GM04503 (cell line): ENCODE measurements at places on chromosomes 7 and 10.

DNA sequence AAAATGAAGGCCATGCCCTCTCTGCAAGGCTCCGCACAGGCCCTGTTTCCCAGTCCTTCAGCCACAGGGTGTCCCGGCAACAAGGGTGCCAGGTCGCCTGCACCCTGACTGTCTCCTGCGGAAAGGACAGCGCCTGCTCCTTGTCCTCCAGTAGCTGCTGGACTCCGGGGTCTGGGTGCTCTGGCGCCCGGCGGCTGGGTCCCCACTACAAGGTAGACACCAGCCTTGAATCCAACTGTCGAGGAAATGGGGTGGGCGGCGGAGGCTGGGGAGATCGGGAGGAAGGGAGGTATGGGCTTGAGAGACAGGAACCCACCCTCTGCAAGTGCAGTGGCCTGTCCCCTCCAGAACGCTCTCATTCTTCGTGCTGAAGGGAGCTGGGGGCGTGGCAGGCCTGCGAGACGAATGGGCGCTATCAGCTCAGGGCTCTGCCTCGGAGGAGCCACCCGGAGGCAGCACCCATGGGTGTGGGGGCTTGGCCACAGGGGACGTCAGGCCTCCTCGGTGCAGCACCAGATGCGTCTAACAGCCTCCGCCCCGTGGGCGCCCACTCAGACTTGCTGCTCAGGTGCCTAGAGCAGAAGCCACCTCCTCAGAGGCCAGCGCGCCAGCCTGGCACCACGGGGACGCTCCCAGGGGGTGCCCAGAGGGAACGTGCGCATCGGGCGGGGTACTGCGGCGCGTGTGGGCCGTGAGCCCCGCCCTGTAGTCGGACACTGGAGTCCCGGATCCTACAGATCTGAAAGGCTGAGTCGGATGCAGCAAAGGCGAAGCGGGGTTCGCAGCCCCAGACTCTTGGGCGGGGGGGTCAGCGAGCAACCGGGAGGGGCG lies 15.6 kb downstream of the ADAM8 start:
- no peak for DNase-seq

- DNase-seq, result no peak
Observed at GRCh38 chr7:25754333-25754732, 397.7 kb upstream of the NFE2L3 start.

DNA sequence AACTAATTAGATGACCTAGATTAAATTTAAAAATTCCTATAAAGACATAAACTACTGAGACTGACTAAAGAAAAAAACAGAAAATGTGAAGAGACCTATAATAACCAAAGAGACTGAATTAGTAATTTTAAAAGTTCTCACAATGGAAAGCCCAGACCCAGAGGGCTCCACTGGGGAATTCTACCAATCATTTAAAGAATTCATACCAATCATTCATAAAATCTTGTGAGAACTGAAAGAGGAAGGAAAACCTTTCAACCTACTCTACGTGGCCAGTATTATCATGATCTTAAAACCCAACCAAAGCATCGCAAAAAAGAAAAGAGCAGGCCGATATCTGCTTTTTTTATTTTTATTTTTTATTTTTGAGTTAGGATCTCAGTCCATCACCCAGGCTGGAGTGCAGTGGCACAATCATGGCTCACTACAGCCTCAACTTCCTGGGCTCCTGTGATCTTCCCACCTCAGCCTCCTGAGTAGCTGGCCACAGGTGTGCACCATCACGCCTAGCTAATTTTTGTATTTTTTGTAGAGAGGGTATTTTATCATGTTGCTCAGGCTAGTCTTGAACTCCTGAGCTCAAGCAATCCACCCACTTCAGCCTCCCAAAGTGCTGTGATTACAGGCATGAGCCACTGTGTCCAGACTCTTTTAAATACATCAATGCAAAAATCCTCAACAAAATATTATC lies 48.6 kb downstream of the DGKI start:
- DNase-seq, result no peak

DNA sequence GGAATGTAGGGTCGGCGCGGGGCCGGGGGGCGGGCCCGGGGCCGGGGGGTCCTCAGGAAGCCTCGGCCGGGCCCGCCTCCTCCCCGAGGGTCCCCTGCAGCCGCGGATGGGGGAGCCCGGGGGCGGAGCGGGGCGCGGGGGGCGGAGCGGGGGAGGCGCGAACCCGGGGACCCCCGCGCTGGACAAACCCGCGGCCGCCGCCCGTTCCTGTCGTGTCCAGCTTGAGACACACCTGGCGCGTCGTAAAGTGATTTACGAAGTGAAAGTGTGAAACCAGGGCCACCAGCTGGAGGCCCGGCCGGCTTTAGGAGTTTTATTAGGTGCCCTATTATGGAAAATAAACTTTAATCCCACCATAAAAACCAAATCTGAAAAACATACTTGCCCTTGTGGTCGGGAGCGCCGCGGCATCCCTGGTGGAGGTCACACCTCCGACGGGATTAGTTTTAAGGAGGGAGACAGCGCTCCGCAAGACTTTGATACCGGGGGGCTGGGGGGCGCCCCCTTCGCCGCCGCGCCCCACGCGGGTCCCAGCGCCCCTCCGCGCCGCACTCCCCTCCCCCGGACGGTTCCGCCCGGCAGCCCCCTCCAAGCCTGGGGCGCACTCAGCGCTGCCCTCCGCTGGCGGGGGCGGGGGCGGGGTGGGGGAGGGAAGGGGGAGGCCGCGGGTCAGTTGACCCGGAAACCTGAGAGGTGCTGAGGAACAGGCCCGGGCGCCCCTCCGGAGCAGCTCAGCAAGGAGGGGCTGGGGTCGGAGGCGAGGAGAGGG lies 10.3 kb downstream of the MNX1 start:
- no peak for DNase-seq

DNA sequence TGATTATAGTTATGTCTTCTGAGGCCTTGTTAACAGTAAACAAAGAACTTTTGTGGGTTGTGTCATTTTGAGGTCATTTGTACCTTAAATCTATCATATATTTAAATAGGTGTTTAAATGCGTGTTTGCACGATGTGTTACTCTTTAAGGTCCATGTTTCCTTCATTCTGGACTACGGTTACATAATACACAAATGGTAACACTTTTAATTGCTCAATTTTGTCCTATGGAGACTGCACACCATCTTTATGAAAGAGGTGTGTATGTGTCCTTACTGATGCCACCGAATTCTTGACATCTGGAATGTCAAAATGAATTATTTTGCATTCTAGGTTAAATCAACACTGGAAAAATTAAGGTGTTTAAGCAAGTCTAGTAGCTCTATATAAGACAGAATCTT lies 1.7 kb downstream of the PALS2 start:
- no peak for DNase-seq

GRCh38 chr10:14691359-14691758 lies 83.3 kb downstream of the FAM107B start:
- DNase-seq, result no peak

DNA sequence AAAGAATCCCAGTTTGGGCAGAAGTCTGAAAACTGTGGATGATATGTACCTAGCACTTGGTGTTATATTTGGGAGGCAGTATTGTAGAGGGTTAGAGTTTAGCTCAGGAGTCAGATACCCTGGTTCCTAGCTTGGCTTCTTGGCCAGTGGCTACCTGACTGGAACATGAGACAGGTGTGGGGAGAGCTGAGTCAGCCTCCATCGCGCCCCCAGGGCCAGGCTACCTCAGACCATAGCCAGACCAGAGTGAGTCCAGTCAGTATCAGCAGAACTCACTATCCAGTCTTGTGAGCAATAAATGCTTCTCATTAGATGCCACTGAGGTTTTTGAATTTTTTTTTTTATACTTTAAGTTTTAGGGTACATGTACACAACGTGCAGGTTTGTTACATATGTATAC lies 26.0 kb downstream of the CYP3A5 start:
- DNase-seq, result no peak

DNA sequence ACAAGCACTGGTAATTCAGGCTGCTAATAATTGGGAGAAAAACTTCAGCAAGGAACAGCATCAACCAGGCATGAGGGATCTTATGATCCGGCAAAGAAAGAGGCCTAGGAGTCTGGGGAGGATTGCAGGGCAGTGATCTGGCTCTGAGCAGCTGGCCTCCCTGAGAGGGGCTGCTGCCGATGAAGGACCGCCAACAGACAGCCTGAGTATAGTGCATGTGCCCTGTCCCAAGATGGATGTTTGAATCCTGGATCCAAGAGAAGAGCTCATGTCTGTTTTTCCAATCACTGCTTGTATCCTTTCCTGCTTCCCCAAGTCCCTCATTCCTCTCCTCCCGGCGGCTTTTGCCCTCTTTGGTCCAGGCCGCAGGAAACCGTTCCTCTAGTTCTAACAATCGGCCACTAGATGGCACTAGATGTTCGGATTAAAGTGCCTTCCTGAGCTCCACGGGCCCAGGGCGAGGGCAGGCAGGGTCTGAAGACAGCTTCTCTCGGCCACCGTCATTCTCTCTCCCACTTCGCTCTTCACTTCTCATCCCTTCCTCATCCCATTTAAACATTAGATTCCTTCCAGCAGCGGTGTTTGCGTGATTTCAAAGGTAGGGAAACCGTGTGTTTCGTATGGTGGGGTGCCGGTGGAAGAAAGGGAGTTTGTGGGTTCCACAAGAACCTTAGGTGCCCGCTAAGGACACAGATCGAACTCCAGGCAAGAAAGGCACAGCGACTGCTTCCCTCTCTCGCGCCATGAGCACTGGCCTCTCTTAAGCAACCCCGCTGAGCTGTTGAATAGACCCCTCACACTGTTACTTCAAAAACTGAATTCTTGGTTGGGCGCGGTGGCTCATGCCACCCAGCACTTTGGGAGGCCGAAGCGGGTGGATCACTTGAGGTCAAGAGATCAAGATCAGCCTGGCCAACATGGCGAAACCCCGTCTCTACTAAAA lies 82.4 kb downstream of the ADCYAP1R1 start:
- no peak for DNase-seq

- no peak for DNase-seq
Observed at GRCh38 chr7:37933018-37933566, 12.7 kb downstream of the EPDR1 start.

GRCh38 chr10:92692697-92693533 lies 3.2 kb downstream of the HHEX start:
- DNase-seq, result no peak

- no peak for DNase-seq
Observed at GRCh38 chr7:32108651-32109050, 38.4 kb upstream of the PDE1C start.

DNA sequence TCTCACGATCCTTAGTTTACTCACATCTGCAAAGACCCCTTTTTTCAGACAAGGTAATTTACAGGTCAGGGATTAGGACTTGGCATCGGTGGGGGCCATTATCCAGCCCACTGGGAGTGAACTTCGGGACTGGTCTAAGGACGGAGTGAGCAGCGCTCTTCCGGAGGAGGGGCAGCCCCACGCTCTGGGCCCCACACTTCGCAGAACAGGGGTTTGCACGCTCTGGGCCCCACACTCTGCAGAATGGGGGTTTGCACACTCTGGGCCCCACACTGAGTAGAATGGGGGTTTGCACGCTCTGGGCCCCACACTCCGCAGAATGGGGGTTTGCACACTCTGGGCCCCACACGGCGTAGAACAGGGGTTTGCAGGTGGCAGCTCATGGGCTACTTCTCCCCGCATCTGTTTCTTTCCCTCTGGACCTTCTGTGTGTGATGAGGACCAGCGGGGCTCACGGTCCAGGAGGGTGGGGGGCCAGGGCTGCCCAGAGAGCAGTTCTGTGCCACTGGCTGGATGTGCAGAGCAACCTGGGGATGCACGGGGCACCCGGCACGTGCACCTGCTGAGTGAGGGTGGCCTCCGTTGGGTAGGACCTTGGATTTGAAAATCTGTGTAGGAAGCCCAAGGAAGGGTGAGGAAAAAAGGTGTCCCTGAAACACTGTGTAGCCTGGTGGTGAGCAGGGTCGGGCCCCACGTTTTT lies 134.8 kb downstream of the WDR37 start:
- no peak for DNase-seq

DNA sequence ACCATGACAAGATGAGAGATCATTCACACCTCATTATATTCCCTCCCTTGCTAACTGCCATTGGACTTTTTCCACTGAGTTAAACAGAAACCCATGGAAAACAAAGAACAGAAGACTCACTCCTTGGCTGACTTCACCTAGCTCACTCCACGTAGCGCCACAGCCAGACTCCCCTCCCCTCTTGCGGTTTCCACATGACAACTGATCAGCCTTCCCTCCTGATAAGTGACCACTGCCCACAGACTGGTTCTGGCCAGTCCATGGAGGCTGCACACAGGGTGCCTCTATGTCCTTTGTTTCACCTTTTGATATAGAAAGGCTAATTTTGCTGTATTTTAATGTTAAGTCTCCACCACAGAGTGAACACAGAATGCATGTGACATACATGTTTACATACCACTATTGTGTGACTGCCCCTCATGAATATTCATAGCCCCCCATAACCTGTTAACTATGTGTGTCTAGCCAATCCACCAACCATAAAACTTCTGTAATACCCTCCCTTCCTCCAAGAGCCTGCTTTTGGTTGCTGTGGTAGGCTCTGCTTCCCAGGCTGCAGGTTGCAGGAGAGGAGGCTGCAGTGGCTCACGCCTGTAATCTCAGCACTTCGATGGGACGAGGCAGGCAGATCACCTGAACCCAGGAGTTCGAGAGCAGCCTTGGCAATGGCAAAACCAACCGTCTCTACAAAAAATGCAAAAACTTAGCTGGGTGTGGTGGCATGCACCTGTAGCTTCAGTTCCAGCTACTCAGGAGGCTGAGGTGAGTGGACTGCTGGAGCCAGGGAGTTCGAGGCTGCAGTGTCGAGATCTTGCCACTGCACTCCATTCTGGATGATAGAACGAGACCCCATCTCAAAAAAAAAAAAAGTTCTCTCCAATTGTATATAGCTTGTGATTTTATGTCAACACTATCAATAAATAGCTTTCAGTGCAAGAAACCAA lies 10.0 kb upstream of the IFIT5 start:
- DNase-seq, result no peak

DNA sequence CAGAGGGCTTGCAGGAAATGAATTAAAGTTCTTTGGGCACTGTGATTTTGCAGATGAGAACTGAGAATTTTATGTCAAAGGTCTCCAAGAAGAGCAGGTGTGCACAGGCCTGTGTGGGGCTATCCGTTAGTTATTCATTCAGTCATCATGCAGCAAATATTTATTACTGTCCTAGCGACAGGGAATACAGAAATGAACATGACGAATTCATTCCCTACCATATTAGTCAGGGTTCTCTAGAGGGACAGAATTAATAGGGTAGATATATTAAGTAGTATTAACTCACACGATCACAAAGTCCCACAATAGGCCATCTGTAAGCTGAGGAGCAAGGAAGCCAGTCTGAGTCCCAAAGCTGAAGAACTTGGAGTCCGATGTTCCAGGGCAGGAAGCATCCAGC lies 2.9 kb upstream of the MMP21 start:
- no peak for DNase-seq
